Activated CD8-positive, alpha-beta memory T cell treated with anti-CD3 and anti-CD28 coated beads, Interleukin-2, amount 50 U/mL, for 4 hours (primary cell): ENCODE measurements at places on chromosomes 3 and 15.

DNA sequence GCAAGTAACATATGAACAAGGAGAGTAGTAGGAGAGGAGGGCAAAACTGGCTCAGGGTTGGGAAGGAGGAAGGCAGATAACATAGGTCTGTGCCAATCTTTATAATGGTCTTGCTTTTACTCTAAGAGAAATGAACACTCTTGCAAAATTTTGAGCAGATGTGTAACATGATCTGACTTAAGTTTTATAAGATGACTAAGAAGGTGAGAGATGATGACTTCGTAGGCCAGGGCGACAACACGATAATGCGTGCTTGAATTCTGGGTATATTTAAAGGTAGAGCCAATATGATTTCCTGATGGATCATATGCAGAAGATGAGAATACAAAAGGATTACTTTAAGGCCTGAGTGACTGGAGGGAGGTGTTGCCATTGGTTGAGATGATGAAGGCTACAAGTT lies 265.4 kb upstream of the KCNMB2 start:
- DNase-seq = no peak

DNA sequence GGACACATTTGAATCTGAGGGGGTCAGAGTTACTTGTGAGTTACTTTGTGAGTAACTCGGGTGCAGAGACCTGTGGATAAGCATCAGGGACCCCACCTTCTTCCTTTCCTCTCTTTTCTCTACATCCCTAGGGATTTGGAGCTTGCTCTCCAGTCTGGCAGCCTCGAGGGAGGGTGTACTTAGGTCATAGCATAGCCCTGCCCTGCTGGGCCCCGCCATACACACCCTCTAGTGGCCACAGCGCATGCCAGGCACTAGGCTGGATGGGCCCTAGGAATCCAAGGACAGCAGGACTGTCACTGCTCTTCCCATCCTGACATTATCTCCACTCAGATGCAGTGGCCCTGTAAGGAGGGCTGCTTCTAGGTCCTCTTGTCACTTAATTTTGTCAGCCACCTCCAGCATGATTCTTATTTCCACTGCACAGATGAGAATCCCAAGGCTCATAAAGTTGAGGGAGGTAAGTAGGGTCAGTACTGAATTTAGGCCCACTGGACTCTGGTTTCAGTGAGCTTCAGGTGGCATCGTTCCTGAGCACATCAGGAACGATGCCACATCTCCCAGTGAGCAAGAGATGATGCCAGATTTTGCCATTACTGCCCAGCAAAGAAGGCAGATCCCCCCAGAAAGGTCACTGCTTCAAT lies 3.6 kb upstream of the SMAD6 start:
- DNase-seq = no peak

GRCh38 chr3:152291649-152292066 lies 22.9 kb downstream of the MBNL1 start:
- no peak for DNase-seq

DNA sequence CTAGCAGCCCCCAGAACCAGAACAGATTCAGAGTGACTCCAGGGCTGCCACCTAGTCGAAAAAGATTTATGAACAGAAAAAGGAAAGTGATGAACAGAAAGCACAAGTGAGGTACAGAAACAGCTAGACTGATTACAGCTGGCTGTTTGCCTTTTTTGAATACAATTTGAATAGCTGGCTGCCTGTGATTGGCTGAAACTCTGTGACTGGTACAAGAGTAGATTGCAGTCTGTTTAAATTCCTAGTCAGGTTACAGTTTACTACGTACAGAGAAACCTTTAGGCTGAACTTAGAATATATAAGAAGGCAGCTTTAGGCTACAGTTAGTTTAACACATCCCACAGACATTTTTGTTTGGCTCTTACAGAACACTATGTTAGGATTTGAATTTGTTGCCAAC lies 10.0 kb downstream of the CCDC13 start:
- DNase-seq = no peak

- no peak for DNase-seq
Measured at GRCh38 chr15:62649793-62650420, 392.6 kb upstream of the TPM1 start.
